Sigmoid colon (tissue), 7 donors: ENCODE measurements at places on chromosomes 11 and 22. TPM values are rescaled to one million over a fixed set of nuclear protein-coding genes. Genes with fewer than 3 reads are reported as not detected.

KCNJ11 gene
- total RNA-seq, result 0.71 TPM

RASD2 gene
- total RNA-seq, result 22.8 TPM

OR2D2 gene
- total RNA-seq, result not detected

KCNE3 gene
- total RNA-seq, result 6.1 TPM

OR2AG2 gene
- 0.41 TPM for total RNA-seq

MS4A6A gene
- total RNA-seq, result 64.3 TPM

LGALS12 gene
- total RNA-seq, result not detected

SYT13 gene
- total RNA-seq, result 3.9 TPM

DKK3 gene
- total RNA-seq, result 105 TPM

DDX25 gene
- total RNA-seq, result 0.16 TPM

IFTAP gene
- total RNA-seq, result 38.5 TPM

ROBO4 gene
- total RNA-seq, result 9.1 TPM

CASP1 gene
- 8.3 TPM for total RNA-seq

NLRP14 gene
- total RNA-seq, result not detected

OR5B21 gene
- 0.83 TPM for total RNA-seq

P2RX3 gene
- not detected for total RNA-seq

DLG2 gene
- total RNA-seq, result 21.0 TPM

MPZL3 gene
- 0.55 TPM for total RNA-seq

MMP1 gene
- total RNA-seq, result not detected

ABTB2 gene
- 1.8 TPM for total RNA-seq

PVALB gene
- not detected for total RNA-seq

PDE3B gene
- 108 TPM for total RNA-seq

BIRC3 gene
- total RNA-seq, result 18.4 TPM

LARGE2 gene
- total RNA-seq, result not detected

MARK2 gene
- 17.5 TPM for total RNA-seq

COMT gene
- 106 TPM for total RNA-seq

C22orf15 gene
- not detected for total RNA-seq

GALNT18 gene
- total RNA-seq, result 41.0 TPM

EI24 gene
- total RNA-seq, result 76.2 TPM

SMC1B gene
- total RNA-seq, result not detected

LINC01488 gene
- total RNA-seq, result not detected

SCGB1D2 gene
- total RNA-seq, result not detected

OLFML1 gene
- total RNA-seq, result 10.3 TPM

B3GAT1 gene
- total RNA-seq, result 0.28 TPM

OR52E8 gene
- total RNA-seq, result not detected

GRIA4 gene
- 1.9 TPM for total RNA-seq

MIAT gene
- total RNA-seq, result 1.7 TPM

OR10D3 gene
- total RNA-seq, result not detected

CARNS1 gene
- 0.55 TPM for total RNA-seq

MED17 gene
- 24.4 TPM for total RNA-seq

CHEK2 gene
- 2.8 TPM for total RNA-seq
